ENCODE measurements at places on chromosomes 16 and 17.
A peak's percentile ranks its signal among the peaks of the same experiment; 100 is the strongest.

- DNase-seq: peak; percentile 37
Observed at GRCh38 chr17:31788956-31789355, 70.1 kb downstream of the COPRS start.

DNA sequence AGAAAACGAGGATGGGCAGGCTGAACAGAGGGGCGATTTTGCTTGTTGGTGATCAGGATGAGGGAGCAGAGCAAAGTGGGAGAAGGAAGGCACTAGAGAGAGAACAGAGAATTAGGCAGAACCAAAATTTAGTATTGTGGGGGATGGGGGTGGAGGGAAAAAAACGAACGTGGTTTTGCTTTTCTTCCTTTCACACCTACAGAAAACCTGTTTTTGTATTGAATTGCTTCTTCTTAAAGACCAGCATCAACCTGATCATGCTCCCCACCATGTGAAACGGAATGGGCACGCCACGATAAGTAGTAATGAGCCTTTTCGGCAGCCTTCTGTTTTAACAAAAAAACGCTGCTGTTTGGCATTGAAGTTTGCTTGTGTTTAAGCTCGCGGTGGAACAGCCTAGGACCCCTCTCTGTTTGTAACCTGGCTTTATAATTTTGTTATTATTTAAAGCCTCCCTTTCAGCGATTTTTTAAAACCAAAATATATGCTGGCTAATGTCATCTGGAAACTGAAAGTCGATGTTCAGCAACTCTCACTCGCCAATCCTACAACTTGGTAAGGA lies 36.8 kb downstream of the ERCC4 start:
- DNase-seq: no peak

GRCh38 chr16:11612665-11613025 lies 25.9 kb upstream of the LITAF start:
- DNase-seq: no peak

GRCh38 chr17:1059131-1059795 lies 62.3 kb downstream of the TIMM22 start:
- DNase-seq: no peak

- DNase-seq: no peak
Observed at GRCh38 chr17:58539698-58540097, 25.3 kb upstream of the MTMR4 start.

DNA sequence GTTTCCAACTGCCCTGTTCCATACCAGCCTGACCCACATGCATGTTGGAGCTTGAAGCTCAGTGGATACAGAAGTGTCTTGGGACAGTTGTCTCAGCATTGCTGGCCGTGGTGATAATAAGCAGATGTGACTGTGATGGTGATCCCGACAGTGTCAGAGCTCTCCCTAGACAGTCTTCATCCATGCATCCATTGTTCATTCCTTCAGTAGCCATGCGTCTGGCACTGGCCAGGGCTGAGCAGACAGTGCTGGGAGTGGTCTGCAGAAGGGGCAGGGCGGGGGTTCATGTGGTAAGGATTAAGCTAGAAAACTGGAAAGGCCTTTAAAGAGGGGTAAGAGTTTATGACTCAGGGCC lies 68.1 kb downstream of the GNAO1 start:
- no peak for DNase-seq

- DNase-seq: no peak
Observed at GRCh38 chr17:49862781-49863331, 15.0 kb upstream of the TAC4 start.

DNA sequence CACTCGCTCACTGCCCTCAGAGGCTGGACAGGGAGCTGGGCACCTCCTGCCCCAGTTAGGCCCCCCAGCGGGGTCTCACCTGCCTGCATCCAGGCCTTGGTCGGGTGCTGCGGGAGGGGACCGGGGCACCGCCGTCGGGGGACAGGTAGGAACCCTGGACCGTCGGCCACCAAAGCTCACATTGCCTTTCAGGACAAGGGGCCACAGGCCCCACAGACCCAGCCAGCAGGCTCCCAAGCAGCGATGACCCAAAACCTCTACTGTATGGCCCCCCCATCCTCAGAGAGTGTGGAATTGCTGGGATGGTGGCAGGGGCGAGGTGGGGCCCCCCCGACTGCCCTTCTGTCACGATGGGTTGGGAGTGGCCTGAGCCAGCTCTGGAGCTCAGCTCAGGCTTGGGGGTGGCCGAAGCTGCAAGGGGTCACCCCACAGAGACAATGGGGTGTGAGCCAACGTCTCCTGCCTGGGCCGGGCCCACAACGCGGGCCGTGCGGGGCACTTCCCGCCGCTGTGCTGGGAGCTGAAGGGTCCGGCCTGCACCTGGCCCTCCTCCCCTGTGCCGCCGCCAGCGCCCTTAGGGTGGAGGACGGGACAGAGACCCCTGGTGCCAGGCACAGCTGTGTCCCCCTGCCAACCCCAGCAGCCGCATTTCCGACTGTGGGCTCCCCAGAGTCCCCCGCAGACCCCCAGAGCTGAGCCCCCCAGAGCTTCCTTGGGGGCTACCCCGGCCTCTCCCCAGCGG lies 498 bp downstream of the IGFALS start:
- DNase-seq: no peak

DNA sequence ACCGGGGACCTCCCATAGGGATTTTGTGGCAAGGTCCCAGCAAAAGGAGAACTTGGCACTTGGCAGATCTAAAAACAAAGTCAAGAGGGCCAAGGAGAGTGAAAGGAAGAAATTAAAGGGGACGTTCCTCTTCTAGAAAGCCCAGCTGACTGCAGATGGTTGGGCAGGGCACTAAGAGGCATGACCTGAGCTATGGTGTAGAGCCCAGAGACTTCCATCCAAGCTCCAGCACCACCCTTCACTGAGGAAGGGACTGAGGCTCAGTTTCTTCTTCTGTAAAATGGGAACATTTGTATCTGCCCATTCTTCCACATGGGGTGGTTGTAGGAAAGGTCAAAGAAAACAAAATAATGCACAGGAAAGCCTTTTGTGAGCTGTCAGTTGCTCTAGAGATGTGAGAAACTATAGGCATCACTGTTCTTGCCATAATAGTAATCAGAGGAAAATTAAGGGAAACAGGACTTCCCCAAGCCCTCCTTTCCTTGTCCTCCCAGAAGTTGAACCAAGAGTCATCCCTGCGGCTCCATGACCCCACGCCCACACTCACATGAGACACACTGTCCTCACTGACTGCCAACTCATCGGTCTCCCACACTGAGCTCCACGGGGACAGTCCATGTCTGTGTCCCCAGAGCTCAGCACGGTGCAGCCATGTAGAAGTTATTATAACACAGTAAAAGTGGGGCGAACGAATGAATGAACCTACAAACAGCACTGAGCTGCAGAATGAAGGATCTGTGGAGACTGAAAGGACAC lies 10.4 kb downstream of the CD300LF start:
- no peak for DNase-seq

GRCh38 chr16:52591934-52592592 lies 45.1 kb upstream of the TOX3 start:
- no peak for DNase-seq

- DNase-seq: no peak
Observed at GRCh38 chr16:21276090-21276489, 2.0 kb downstream of the CRYM start.

- peak; percentile 99 for DNase-seq
Observed at GRCh38 chr17:81094509-81095382, 59.8 kb downstream of the BAIAP2 start.

- DNase-seq: no peak
Observed at GRCh38 chr17:42536372-42537155, 523 bp downstream of the NAGLU start.

- DNase-seq: no peak
Observed at GRCh38 chr16:27928542-27928941, 135.0 kb downstream of the GSG1L start.

DNA sequence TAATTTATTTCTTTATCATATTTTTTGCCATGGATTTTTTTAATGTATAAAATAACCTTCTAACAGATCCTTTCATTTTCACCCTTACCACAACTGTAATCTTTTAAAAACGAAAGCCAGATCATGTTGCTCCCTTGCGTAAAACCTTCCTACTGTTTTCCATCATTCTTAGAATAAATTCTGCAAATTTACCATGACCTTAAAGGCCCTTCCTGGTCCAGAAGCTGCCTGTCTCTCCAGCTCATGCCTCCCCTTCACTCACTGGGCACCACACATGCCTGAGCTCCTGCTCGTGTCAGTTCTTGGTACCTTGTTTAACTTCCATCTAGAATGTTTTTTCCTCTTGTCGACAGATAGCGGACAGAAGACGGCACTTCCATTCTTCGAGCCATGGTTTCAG lies 245.0 kb upstream of the CDH5 start:
- no peak for DNase-seq

- no peak for DNase-seq
Observed at GRCh38 chr16:87445486-87445885, 47.3 kb downstream of the ZCCHC14 start.

GRCh38 chr16:50400312-50400966 lies 31.7 kb upstream of the BRD7 start:
- no peak for DNase-seq

GRCh38 chr17:36640836-36641235 lies 39.5 kb downstream of the MRM1 start:
- no peak for DNase-seq

DNA sequence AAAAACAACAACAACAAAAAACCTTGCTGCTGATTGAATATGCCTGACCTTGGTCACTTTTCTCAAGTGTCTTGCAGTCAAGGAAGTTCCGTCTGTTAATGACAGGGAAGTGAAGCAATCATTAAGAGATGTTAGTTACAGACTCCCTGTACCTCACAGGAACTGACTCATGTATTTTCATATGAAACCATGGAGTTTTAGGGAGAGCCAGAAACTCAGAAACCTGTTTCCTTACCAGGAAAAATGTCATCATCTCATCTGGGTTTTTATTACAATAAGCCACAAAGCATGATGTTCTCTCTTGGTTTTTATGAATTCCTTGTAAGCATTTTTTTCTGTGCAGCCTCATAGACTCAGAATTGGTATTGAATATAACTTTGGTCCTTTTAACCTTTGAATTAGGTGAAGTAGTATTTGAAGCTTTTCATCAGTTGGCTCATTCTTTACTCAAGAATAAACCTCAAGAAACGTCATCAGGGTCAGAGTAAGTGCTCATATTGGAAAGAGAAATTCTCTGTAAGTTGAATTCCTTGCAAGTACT lies 10.3 kb downstream of the LYRM1 start:
- DNase-seq: peak; percentile 93

GRCh38 chr16:49016461-49016860 lies 265.2 kb downstream of the CBLN1 start:
- no peak for DNase-seq

DNA sequence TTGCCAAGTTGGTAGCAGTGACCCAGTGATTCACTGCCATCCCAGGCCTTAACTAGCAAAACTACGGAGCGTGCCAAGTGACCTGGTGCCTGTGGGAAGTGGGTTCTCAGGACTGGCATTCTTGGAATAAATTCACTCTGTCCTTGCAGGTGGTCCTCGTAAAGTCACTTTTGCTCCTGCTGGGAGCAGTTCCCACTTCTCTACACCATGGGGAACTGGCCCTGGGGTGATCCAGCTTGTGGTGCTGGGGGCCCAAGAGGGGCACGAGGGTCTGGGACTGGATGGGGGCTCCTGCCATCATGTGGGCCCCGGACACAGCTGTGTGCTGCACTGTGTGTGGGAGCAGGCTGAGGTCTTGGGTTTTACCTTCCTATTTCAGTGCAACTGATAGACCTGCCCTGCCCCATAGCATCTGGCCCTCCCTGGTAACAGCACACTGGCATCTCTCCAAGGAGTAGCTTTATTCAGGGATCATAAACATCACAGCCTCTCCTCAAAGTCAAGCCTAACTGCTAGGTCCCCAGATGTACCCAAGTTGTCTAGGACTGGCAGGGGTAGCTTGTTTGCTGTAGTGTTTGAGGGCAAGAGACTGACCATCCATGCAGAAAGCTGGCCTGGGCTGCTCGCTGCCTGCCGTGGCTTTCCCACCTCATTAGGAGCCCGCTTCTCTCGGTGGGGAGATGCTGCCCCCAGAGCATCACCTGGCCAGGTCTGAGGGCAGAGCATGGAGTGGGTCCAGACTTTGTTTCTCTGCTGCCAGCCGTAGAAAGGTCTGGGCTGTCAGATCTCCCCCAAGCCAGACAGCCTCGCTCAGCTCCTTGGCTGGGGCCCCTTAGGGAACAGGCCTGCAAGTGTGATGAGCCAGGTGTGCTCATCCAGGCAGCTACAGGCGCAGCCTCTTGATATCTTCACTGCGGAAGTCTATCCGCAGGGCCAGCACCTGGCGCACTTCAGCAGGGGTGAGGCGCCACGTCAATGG lies 26.0 kb downstream of the FCSK start:
- DNase-seq: no peak

DNA sequence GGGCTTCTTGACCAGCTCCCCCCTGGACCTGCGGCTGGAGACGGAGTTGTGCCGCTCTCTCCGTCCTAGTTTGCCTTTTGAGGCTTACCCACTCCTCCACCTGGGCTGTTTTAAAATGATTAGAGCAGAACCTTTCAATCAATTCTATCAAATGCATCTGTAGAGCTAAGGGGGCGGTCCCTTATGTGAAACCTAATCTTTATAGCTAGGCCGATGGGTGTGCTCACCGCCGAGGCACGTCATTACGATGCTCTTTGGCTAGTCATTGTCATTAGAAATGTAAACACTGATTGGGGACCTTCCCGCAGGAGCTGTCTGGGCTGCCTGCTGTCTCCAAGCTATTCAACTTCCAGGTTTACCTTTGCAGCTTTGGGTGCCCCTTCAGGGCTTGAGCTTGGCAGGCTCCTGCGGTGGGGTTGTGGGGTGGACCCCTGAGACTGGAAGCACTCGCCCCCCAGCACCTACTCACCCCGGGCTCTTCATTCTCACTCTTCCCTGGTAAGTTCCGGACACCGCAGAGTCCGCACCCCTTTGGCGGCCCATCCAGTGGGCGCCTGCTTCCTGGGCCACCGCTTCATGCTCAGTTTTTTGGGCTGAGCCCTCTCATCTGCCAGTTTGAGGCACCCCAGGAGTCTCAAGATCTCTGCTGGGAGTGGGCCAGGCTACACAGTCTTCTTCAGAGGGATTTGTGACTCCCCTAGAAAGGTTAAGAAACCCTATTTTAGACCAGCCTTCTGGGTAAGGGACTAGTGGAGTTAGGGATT lies 20.9 kb upstream of the IL17C start:
- no peak for DNase-seq

GRCh38 chr16:66426112-66427035 lies 721 bp upstream of the BEAN1 start:
- no peak for DNase-seq

DNA sequence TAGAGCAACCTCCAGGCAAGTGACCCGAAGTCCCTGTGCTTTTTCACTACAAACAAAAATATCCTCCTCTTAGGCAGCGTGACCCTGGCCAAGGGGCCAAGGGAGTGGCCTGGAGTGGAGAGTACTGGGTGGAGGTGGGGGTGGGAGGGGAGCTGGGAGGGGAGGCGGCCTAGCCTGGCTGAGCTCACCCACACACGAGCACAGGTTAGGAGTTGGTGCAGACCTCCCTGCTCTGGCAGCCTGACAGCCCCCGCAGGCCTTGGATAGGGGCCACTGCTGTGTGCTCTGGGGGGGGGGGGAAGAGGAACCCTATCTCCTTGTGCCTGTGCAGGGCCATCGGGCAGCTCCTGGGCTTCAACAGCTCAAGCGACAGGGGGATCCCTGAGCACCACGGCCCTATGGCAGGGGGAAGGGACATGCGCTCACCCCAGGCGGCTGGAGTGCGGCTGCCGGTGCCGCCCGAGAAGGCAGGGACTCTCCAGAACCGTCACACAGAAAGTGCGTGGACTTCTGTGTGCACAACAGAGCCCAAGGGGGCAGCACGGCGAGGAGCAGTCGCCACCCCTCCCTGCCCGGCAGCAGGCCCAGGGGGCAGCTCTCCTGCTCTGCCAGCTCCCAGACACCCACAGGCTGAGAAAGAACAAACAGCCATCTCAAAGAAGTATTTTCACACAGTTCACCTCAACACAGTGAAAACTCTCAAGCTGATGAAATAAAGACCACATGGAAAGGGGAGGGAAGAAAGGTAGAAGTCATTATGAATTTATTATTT lies 13.3 kb downstream of the SLC16A3 start:
- no peak for DNase-seq

Measured in AG09309 (cell line).